ENCODE measurements at places on chromosomes 13 and 19. TPM values are rescaled to one million over a fixed set of nuclear protein-coding genes. Genes with fewer than 3 reads are reported as not detected.
A peak's percentile ranks its signal among the peaks of the same experiment; 100 is the strongest.

DNA sequence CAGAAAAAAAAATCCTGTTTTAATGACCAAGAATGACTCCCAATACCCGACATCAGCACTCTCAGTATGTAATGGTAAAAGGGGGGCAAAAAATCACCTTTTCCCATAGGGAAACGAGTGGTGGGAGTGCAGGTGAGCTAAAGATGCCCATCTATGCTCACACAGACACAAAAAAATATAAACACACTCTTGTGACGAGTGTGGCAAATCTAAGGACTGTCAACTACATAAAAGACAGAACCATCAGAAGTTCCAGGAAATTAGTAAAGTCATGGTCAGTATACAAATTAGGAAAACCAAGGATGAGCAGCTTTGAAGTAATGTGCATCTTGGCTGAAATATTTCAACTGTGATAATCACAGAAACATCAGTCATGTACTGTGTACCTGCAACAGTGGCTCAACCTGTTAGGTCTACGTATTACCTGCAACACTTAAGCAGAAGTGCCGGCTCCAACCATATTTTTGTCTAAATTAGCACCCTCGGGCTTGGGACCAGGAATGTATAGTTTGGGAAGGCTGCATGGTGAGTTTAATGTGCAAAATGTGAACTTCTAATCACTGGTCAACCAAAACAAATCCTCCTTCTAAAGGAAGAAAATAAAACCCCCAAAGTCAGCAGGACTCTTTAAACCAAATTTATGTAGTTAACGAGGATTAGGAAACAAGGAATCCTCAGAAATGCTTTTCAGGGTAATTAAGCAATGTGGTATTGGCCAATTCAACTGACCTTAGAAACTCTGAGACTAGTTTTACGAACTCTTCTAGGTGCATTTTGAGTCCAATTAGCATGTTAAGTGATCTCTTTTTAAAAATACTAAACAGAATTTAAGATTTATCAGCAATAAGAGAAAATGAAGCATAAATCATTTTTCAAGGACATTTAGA lies 24.3 kb downstream of the ANKRD10 start:
- no peak for DNase-seq
- no peak overlapping the region for H3K4me3 ChIP-seq
- no peaks in the 10 kb centered on the region for H3K27me3 ChIP-seq
- H3K36me3 ChIP-seq, result peaks cover 45% of the 10 kb centered on the region
- H3K27ac ChIP-seq, result no peak overlapping the region

- H3K27me3 ChIP-seq, result peaks cover 54% of the 10 kb centered on the region
- DNase-seq, result peak; percentile 85
- H3K4me3 ChIP-seq, result peak within 1 kb of the TSS; percentile 77
- H3K27ac ChIP-seq, result peak within 1 kb of the TSS; percentile 12
- no peaks in the 10 kb centered on the region for H3K4me1 ChIP-seq
Measured at GRCh38 chr19:53881482-53882390, at the start of gene PRKCG. Gene PRKCG (plus strand): TSS chr19:53882197. CDS start chr19:53882495, 298 bp downstream.

- H3K27ac ChIP-seq, result peak overlapping the region; percentile 17
- no peaks in the 10 kb centered on the region for H3K27me3 ChIP-seq
- no peak for DNase-seq
- no peaks in the 10 kb centered on the region for H3K4me1 ChIP-seq
Measured at GRCh38 chr19:16875584-16876555, 12.9 kb upstream of the F2RL3 start.

Gene KLK14
- total RNA-seq, result 0.20 TPM

GRCh38 chr13:112447306-112447705 lies 71.2 kb downstream of the SPACA7 start:
- H3K4me3 ChIP-seq, result no peak overlapping the region
- H3K27me3 ChIP-seq, result peaks cover 17% of the 10 kb centered on the region
- peak; percentile 30 for DNase-seq
- H3K36me3 ChIP-seq, result no peaks in the 10 kb centered on the region

GRCh38 chr13:71828117-71828516 lies 38.9 kb downstream of the DACH1 start:
- H3K4me3 ChIP-seq, result no peak overlapping the region
- no peak for DNase-seq
- no peaks in the 10 kb centered on the region for H3K27me3 ChIP-seq
- no peaks in the 10 kb centered on the region for H3K36me3 ChIP-seq
- H3K4me1 ChIP-seq, result peaks cover 8% of the 10 kb centered on the region
- H3K27ac ChIP-seq, result no peak overlapping the region

DNA sequence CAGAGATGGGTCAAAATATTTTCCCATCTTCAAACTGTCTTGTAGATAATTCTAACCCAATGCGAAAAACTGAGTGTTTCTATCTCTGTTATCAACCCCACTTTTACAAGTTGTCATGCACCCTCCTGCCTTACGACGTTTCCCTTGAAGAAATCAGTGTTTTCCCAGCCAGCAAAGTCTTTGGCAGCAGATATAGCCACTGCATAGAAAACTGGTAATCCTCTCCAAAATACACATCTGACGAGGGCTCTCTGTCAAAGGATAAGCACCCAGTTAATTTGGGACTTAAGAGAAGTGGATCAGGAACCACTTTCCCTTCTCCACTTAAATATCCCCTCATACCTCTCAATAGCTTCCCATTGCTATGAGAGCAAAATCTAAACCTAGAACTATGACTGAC lies 351.9 kb upstream of the MIR17HG start:
- H3K4me1 ChIP-seq, result no peaks in the 10 kb centered on the region
- no peak overlapping the region for H3K27ac ChIP-seq
- peaks cover 45% of the 10 kb centered on the region for H3K27me3 ChIP-seq
- no peaks in the 10 kb centered on the region for H3K36me3 ChIP-seq
- no peak overlapping the region for H3K4me3 ChIP-seq

- H3K27me3 ChIP-seq, result no peaks in the 10 kb centered on the region
- peak overlapping the region; percentile 92 for H3K27ac ChIP-seq
- H3K4me3 ChIP-seq, result peak overlapping the region; percentile 88
- peak; percentile 98 for DNase-seq
- peaks cover 2% of the 10 kb centered on the region for H3K4me1 ChIP-seq
Measured at GRCh38 chr19:45443462-45444317, 20.0 kb upstream of the ERCC1 start.

Gene IL11
- 1.7 TPM for total RNA-seq

GRCh38 chr19:10432736-10433130 lies 12.4 kb downstream of the PDE4A start:
- no peak for DNase-seq
- no peak overlapping the region for H3K27ac ChIP-seq
- no peaks in the 10 kb centered on the region for H3K36me3 ChIP-seq
- peaks cover 56% of the 10 kb centered on the region for H3K27me3 ChIP-seq
- no peak overlapping the region for H3K4me3 ChIP-seq
- no peaks in the 10 kb centered on the region for H3K4me1 ChIP-seq

GRCh38 chr13:51576754-51577153 lies 7.5 kb upstream of the WDFY2 start:
- no peak overlapping the region for H3K27ac ChIP-seq
- H3K4me1 ChIP-seq, result no peaks in the 10 kb centered on the region
- no peaks in the 10 kb centered on the region for H3K36me3 ChIP-seq
- no peak overlapping the region for H3K4me3 ChIP-seq
- DNase-seq, result no peak

Gene ALG11
- 43.1 TPM for total RNA-seq

- H3K4me3 ChIP-seq, result no peak overlapping the region
- no peak overlapping the region for H3K27ac ChIP-seq
- no peak for DNase-seq
- no peaks in the 10 kb centered on the region for H3K27me3 ChIP-seq
- H3K36me3 ChIP-seq, result no peaks in the 10 kb centered on the region
Measured at GRCh38 chr13:96218475-96218874, 128.6 kb downstream of the HS6ST3 start.

- no peak overlapping the region for H3K27ac ChIP-seq
- no peaks in the 10 kb centered on the region for H3K27me3 ChIP-seq
- no peak overlapping the region for H3K4me3 ChIP-seq
- peak; percentile 74 for DNase-seq
- H3K4me1 ChIP-seq, result no peaks in the 10 kb centered on the region
Measured at GRCh38 chr19:18379803-18380747, 5.9 kb upstream of the GDF15 start.

GRCh38 chr13:39054112-39054511 lies 15.9 kb downstream of the NHLRC3 start:
- H3K36me3 ChIP-seq, result peaks cover 3% of the 10 kb centered on the region
- H3K4me1 ChIP-seq, result no peaks in the 10 kb centered on the region
- H3K27me3 ChIP-seq, result no peaks in the 10 kb centered on the region
- H3K27ac ChIP-seq, result no peak overlapping the region
- no peak overlapping the region for H3K4me3 ChIP-seq

- no peaks in the 10 kb centered on the region for H3K36me3 ChIP-seq
- DNase-seq, result no peak
- H3K27ac ChIP-seq, result no peak overlapping the region
- no peaks in the 10 kb centered on the region for H3K4me1 ChIP-seq
Measured at GRCh38 chr19:35332817-35333216, 3.8 kb downstream of the CD22 start.

DNA sequence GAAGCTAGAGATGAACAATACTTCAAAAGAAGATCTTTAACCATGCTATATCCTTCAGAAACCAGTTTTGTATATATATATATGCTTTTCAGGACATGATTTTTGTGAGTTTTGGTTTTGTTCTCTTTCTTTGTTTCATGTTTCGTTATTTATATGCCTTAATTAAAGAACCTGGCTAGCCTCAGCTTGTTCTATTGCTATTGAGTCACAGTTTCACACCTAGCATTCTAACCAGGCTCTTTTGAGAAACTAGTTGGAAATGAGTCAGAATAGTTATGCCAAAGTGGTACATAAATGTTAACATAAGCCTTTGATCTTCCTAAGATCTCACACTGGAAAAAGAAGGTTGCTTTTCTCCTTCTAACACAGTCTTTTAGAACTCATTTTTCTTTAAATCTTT lies 1925.2 kb downstream of the OLFM4 start:
- no peak for DNase-seq
- no peaks in the 10 kb centered on the region for H3K36me3 ChIP-seq
- H3K27ac ChIP-seq, result no peak overlapping the region
- H3K27me3 ChIP-seq, result no peaks in the 10 kb centered on the region
- H3K4me1 ChIP-seq, result no peaks in the 10 kb centered on the region

DNA sequence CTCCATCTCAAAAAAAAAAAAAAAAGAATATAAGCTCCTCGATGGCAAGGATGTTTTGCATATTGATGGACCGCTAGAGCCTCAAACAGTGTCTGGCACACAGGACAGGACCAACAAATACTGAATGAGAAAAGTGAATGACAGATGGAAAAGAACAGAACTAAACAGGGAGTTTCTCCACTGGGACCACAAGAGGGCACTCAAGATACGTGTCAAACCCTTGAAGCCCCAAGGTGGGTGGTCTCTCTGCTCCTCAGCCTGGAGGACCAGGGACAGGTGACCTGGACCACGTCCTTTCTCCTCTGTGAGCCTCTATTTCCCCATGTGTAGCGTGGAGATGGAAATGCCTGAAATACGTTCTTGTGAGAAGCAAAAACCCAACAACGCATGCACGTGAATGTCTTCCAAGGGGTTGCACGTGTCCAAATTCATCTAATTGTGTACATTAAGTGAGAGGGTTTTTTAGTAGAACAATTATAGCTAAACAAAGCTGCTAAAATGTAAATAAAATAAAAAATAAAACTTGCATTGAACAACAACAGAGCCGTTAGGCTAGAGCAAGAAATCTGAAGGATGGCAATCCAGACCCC lies 5.7 kb upstream of the CDC42EP5 start:
- DNase-seq, result peak; percentile 83
- H3K4me3 ChIP-seq, result no peak overlapping the region
- H3K36me3 ChIP-seq, result no peaks in the 10 kb centered on the region
- no peaks in the 10 kb centered on the region for H3K4me1 ChIP-seq

Gene SIAH3
- not detected for total RNA-seq

- no peak overlapping the region for H3K4me3 ChIP-seq
- no peak overlapping the region for H3K27ac ChIP-seq
- no peak for DNase-seq
- H3K27me3 ChIP-seq, result no peaks in the 10 kb centered on the region
- H3K4me1 ChIP-seq, result no peaks in the 10 kb centered on the region
Measured at GRCh38 chr13:64061649-64062048, 2646.0 kb upstream of the PCDH20 start.

DNA sequence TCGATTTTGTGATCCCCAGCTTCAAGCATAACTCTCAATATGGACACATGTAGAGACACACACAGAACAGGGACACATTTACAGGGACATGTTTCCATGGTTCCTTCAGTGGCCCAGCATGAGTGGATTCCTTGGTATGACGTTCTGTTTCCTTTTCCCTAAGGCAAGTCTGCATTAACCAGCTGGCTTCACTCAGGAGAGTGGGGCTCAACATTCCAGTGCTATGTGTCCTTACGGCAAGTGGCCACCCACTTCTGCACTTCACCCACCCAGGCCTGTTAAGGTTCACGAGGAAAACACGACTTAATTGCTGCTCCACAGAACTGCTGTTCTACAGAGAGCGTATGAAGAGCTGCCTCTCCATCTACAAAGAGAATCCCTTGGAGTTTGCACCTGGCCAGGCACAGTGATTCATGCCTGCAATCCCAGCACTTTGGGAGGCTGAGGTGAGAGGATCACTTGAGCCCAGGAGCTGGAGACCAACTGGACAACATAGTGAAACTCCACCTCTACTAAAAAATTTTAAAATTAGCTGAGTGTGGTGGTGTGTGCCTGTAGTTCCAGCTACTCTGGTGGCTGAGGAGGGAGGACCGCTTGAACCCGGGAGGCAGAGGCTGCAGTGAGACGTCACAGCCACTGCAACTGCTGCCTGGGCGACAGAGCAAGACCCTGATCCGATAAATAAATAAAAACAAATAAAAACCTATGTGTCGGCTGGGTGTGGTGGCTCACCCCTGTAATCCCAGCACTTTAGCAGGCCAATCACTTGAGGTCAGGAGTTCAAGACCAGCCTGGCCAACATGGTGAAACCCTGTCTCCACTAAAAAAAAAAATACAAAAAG lies 32.5 kb downstream of the BRD4 start:
- H3K4me1 ChIP-seq, result peaks cover 17% of the 10 kb centered on the region
- H3K27ac ChIP-seq, result peak overlapping the region; percentile 25
- no peak for DNase-seq
- peaks cover 8% of the 10 kb centered on the region for H3K36me3 ChIP-seq
- H3K27me3 ChIP-seq, result no peaks in the 10 kb centered on the region

- no peak overlapping the region for H3K27ac ChIP-seq
- H3K27me3 ChIP-seq, result no peaks in the 10 kb centered on the region
- H3K36me3 ChIP-seq, result no peaks in the 10 kb centered on the region
- H3K4me3 ChIP-seq, result no peak overlapping the region
- no peaks in the 10 kb centered on the region for H3K4me1 ChIP-seq
Measured at GRCh38 chr13:50352720-50353480, 337.7 kb downstream of the KCNRG start.

- no peaks in the 10 kb centered on the region for H3K36me3 ChIP-seq
- H3K27ac ChIP-seq, result no peak overlapping the region
Measured at GRCh38 chr13:75366380-75367280, 115.3 kb downstream of the TBC1D4 start.

Gene PLEKHF1
- 2.8 TPM for total RNA-seq

GRCh38 chr13:99182439-99182838 lies 18.2 kb upstream of the UBAC2 start:
- no peak for DNase-seq
- H3K4me1 ChIP-seq, result no peaks in the 10 kb centered on the region
- H3K36me3 ChIP-seq, result no peaks in the 10 kb centered on the region
- no peak overlapping the region for H3K4me3 ChIP-seq

Gene CDX2
- not detected for total RNA-seq

Gene CD33
- total RNA-seq, result 0.09 TPM

Gene PNMA8A
- 32.5 TPM for total RNA-seq

Gene PABPC3
- total RNA-seq, result 0.38 TPM

Gene MAB21L1
- total RNA-seq, result 0.19 TPM

Gene LMO7
- 17.2 TPM for total RNA-seq
